ENCODE measurements at places on chromosomes 1 and 21.

- no peak for DNase-seq
Measured at GRCh38 chr1:50279622-50280330, 143.5 kb downstream of the DMRTA2 start.

- DNase-seq: no peak
Measured at GRCh38 chr1:9240914-9241820, 6.6 kb downstream of the H6PD start.

DNA sequence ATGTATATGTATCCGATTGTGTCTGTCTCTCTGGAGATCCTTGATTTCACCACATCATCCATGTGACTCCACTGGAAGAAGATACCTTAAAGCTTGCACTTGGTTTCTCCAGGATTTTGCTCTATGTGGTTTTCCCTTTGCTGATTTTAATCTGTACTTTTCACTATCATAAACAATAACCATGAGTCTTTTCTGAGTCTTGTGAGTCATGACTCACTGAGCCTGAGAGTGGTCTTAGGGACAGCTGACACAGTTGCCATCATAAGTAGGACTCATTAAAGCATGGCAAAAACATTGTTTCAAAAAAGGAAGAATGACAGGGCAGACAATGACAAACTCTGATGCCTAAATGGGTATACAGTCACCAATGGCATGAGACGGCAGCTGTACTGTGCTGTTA lies 226.2 kb downstream of the AKT3 start:
- DNase-seq: no peak

DNA sequence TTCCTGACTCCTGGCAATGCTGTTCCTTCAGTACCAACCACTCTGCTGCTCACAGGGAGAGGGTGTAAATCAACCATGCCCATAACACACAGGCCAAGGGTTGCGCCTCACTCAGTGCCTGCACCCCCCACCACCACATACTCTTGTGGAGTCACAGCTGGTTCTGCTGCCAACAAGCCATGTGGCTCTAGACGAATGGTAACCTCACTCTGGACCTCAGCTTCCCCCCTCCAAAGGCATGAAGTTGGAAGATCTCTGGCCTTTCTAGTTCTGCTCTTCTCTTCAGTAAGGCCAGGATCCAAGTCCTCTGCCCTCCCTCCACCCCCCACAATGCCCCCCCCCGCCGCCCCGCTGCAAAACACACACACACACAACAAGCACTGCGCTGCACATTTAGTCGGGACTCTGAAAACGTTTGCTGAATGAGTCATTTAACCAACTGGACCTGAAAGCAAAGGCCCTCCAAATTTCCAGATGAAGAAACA lies 1.7 kb upstream of the GLIS1 start:
- no peak for DNase-seq

GRCh38 chr1:228849011-228849541 lies 113.8 kb downstream of the RHOU start:
- no peak for DNase-seq
